ENCODE measurements at places on chromosomes 3 and 15. TPM values are rescaled to one million over a fixed set of nuclear protein-coding genes. Genes with fewer than 3 reads are reported as not detected.

Gene CHRNB4
- total RNA-seq, result not detected

DNA sequence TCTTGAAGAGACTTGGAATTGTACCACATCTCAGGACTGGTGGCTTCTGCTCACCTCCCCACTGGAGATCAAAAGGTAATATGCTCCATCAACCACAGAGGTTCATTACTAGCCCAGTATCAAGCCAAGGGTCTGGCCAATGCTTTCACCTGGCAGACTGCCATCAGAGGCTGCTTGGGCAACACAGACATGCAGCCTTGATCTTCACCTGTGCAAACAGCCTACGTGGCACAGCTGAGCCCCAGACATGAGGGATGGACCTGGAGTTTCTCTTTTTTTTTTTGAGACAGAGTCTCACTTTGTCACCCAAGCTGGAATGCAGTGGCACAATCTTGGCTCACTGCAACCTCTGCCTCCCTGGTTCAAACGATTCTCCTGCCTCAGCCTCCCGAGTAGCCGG, 105.6 kb upstream of the HES1 start:
- no peak for DNase-seq

Gene CPN2
- total RNA-seq, result 2.3 TPM

Gene ARHGEF26
- 1.9 TPM for total RNA-seq

Gene TYRO3
- 5.6 TPM for total RNA-seq

DNA sequence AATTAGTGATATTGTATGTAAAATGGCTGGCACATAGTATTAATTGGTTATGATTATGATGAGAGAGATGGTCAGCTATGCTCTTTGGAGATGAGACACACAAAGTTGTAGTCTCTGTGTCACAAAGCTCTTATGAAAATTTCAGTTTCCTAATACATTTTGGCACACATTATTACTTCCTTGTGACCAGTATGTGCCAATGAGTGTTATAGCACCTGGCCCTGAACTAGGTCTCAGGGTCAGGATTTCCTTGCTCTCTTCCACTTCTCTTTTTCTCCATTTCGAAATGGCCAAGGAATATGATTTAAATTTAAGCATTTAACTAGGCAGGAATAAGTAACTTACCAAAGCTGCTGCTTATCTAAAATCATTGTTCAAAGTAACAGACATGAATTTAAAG, 28.0 kb downstream of the TIPARP start:
- no peak for DNase-seq

DNA sequence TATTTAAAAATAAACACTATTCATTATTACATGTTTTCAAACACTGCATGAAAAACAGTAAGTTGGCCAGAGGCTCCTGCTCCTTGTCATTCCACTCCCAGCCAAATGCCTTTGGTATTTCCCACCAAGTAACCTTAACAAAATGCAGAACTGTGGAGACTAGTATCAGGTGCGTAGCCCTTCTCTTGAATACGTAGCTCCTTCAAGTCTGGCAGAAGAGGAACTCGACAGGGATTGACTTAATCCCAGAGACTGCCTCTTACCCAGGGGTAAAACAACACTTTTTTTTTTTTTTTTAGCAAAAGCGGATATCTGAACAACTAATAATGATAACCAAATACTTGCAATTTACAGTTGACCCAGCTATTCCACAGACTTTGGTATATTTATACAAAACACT, 738 bp downstream of the COMMD2 start:
- no peak for DNase-seq

Gene CHRNA7
- 1.2 TPM for total RNA-seq

- DNase-seq, result no peak
Observed at GRCh38 chr15:84947947-84948830, 33.5 kb upstream of the PDE8A start.

Gene LTF
- 4.8 TPM for total RNA-seq

- no peak for DNase-seq
Observed at GRCh38 chr15:67010898-67011616, 54.3 kb upstream of the SMAD3 start.

Gene PHLDB2
- total RNA-seq, result 127 TPM

Gene MEX3B
- total RNA-seq, result 4.0 TPM

DNA sequence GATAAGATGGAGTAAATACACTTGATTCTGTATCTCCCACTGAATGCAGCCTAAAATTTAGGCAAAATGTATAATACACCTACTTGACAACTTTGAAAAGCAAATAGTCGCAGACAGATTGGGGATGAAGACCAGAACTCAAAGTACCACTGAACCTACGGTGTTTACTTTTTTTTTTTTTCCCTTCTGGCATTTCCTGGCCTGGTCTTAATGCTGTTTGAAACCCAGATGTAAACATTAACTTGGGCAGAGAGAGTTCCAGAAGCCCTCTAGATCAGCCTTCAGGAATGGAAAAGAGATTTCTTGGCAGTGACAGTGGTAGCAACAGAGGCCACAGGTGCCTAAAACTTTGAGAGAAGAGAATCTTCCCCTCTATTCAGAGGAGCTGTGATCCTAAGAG, 27.8 kb downstream of the ALPK3 start:
- no peak for DNase-seq

All from Right ventricle myocardium inferior (tissue), 1 donor.